ENCODE measurements at places on chromosomes 11 and 22. TPM values are rescaled to one million over a fixed set of nuclear protein-coding genes. Genes with fewer than 3 reads are reported as not detected.

IGSF9B gene
- total RNA-seq, result 1.3 TPM

HBG1 gene
- total RNA-seq, result not detected

MS4A4A gene
- not detected for total RNA-seq

SLC29A2 gene
- 4.7 TPM for total RNA-seq

TBX1 gene
- 3.1 TPM for total RNA-seq

ISX gene
- total RNA-seq, result not detected

ADSL gene
- total RNA-seq, result 91.9 TPM

HSPB2 gene
- total RNA-seq, result not detected

SIAE gene
- 14.1 TPM for total RNA-seq

RNF215 gene
- 19.7 TPM for total RNA-seq

APLNR gene
- 0.12 TPM for total RNA-seq

SPON1 gene
- total RNA-seq, result not detected

TRPM5 gene
- total RNA-seq, result not detected

All from A549 treated with DMSO at 1 μM for 4 hours (cell line).